ENCODE measurements at places on chromosomes 3 and 15.
A peak's percentile ranks its signal among the peaks of the same experiment; 100 is the strongest.

DNA sequence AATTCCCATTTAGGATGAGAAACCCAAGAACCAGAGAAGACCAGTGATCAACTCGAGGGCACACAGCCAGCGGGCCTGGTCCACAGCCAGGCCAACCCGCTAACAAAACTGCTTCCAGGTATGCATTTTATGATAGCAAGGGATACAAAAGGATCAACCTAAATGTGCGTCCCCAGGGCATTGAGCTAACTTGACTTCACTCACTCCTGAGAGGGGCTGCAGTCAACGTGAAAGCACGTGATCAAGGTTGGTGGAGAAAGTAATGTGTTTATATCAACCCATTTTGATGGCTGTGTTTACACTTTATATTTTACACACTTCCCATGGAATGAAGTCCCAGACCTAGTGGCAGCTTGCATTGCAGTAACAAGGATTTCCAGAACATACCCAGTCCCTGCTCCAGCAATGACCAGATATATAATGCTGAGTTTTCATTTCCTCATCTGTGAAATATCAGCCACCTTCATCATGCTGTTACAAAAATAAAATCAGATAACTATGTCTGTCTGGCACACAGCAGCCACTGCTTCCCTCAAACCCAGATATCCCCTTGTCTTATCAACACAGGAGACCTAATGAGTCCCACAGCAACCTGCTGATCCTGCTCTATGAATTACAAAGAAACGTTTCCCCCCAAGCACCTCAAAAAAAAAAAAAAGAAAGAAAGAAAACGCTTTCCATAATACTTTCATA lies 2.0 kb downstream of the KLHL6 start:
- peak; percentile 39 for DNase-seq

DNA sequence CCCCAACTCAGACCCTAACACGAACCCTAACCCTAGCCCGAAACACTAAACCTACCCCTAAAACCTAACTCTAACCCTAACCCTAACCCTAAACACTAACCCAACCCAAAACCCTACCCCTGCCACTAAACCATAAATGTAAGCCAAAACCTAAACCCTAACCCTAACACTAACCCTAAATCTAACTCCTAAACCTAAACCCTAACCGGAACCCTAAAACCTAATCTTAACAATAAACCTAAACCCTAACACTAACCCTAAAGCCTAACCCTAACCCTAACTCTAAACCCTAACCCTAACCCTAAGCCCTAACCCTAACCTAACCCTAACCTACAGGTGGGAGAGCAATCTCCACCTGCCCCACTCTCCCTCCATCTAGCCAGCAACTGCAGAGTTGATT lies 152.3 kb downstream of the OR4M2 start:
- no peak for DNase-seq

DNA sequence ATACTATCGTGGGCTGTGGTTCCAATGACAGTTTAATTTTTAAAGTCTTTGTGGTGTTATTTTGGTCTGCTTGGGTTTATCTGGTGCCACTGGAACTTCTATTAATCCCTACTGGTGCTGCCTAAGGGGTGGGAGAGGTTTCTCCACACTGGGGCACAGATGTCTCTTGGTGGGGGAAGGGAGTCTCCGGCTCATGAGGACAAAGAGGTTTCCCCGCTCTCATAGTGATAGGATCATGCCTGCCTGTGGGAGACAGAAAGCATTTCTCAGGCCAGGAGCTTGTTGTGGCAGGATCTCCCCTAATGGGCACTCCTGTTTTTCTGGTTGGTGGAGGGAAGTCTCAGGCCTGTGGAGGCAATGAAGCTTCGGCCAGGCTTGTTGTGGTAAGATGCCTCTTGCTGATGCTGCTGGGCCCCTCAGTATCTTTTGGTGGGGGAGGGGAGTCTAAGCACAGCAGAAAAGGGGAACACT lies 84.3 kb upstream of the THRB start:
- DNase-seq = no peak

- no peak for DNase-seq
Observed at GRCh38 chr3:134903837-134904236, 108.8 kb downstream of the EPHB1 start.

DNA sequence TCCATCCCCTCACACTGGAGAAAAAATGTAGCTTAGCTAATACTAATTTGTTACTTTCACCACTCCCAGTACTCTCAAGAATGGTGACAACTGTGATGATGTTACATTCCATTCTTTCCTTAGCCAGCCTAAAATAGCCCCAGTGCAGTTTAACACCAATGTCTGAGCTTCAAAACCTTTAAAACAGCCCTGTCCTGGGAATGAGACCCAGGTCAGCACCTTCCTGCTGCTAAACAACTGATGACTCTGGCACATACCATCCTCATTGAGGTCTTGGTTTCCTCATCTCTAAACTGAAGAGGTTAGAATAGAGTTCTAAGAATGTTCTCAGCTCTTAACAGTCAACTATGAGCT lies 3.8 kb downstream of the SCAMP2 start:
- no peak for DNase-seq

DNA sequence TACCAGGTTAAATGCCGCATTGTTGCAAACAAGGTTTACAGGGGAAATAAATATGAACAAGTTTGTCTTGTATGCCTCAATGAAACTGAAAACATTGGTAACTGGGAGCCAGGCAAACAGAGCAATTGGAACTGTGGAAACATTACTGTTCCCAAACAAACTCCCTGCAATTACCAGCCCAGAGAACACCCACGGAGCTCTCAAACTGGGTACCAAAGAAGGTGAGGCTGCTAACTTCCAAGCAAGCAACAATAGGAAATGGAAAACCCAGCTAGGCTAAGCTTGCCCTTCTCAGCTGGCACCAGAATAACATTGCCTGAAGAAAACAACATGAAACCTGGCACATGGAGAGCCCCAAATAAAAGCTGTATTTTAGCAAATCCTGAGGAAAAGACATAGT lies 218.9 kb upstream of the THRB start:
- DNase-seq = no peak

GRCh38 chr15:42082823-42083604 lies 11.3 kb downstream of the PLA2G4D start:
- DNase-seq = no peak

DNA sequence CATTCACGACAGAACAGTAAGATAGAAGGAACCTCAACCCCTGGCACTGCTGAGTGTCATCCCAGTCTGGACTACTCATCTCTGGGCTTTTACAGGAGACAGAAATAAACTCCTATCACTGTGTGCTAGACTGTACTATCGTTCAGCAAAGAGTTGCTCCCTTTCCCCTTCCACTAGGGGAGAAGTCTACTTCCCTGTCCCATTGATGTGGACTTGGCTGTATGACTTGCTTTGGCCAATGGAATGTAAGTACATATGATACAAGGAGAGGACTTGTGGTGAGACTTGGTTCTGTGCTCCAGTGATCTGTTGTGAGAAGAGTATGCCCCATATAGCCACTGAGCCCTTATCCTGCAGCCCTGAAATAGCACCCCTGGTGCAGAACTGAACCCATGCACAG lies 5.3 kb upstream of the KIF7 start:
- DNase-seq = no peak

GRCh38 chr15:42593143-42593542 lies 17.7 kb downstream of the STARD9 start:
- no peak for DNase-seq
